AML-193 (cell line): ENCODE measurements at places on chromosomes 2 and 18.

DNA sequence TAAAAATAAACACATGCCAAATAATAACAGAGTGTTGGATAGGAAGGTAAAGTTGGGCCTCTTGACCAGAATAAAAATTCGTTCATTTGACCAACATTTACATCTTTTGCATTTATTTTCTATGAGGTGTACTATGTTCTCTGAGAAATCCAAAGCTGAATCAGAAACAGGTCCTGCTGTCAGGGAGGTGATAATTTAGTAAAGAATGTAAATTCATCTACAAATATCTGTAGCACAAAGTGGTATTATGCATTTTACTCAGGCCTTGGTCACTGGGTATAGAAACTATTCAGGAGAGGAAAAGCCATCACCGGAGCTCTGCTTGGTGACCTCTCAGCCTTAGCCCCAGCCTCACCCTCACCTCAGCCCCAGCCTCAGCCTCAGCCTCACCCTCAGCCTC, 208.9 kb downstream of the SPP2 start:
- no peak for DNase-seq

DNA sequence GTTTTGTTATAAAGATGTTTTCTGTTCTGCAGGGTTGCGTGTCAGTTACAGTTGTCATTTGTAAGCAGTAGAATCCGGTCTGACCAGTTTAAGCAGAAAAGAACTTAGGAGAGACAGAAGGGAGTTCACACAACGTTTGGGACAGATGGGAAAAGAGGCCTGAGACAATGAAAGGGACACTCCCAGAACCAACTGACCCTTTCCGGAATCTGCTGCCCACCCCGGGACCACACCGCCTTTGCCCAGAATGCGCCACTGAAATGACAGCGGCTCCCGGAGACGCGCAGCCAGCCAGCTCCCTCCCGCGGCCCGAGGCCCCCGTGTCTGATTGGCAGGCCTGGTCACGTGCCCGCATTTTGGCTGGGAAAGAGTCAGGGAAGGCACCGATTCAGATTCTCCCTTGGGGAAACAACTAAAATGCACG, 244.6 kb downstream of the BCL2 start:
- DNase-seq: peak; percentile 32

DNA sequence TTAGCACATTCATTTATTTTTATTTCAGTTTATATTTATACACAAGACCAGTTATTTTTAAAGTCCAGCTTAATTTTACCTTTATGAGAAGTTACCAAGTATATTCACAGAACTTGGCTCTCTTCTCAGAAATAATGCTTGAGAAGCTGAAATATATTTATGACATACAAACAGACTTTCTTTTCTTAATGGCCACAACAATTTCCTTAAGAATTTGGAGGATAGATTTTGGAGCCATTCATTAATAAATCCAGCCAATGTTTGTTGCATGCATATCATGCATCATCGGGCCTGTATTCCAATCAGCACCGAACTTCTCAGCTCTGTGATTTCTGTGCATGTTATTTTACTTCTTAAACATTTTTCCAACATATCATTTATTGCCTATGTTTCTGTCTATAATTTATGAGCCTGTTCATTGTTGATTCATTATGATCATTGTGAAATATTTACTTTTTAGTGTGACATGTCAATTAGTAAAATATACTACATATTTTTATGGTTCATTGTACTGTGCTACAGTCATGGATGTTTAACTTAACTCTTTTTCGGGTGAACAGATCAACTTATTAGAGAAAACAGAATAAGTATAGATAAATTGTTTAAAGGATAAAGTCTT, 3.5 kb downstream of the GULP1 start:
- DNase-seq: no peak

GRCh38 chr2:38115216-38116032, 39.5 kb upstream of the CYP1B1 start:
- DNase-seq: peak; percentile 40

DNA sequence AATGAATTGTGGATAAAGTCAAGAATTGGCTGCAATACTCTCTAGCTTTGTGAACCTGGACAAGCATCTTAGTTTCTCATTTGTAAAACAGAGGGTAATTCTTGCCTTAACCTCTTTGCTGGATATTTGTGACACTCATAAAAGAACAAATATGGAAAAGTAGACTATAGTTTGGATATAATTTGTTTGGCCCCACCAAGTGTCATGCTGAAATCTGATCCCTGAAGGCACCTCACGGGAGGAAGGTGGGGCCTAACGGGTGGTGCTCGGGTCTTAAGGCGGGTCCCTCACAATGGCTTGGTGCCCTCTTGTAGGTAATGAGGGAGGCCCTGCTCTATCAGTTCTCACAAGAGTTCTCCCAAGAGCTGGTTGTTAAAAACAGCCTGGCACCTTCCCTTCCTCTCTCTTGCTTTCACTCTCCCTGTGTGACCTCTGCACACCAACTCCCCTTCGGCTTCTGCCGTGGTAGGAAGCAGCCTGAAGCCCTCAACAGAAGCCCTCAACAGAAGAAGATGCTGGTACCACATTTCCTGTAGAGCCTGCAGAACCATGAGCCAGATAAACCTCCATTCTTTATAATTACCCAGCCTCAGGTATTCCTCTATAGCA, 37.4 kb downstream of the ARL4C start:
- DNase-seq: no peak

GRCh38 chr2:160305081-160305750, 105.1 kb upstream of the ITGB6 start:
- no peak for DNase-seq

GRCh38 chr18:35086704-35087103, 45.5 kb downstream of the MAPRE2 start:
- DNase-seq: no peak

DNA sequence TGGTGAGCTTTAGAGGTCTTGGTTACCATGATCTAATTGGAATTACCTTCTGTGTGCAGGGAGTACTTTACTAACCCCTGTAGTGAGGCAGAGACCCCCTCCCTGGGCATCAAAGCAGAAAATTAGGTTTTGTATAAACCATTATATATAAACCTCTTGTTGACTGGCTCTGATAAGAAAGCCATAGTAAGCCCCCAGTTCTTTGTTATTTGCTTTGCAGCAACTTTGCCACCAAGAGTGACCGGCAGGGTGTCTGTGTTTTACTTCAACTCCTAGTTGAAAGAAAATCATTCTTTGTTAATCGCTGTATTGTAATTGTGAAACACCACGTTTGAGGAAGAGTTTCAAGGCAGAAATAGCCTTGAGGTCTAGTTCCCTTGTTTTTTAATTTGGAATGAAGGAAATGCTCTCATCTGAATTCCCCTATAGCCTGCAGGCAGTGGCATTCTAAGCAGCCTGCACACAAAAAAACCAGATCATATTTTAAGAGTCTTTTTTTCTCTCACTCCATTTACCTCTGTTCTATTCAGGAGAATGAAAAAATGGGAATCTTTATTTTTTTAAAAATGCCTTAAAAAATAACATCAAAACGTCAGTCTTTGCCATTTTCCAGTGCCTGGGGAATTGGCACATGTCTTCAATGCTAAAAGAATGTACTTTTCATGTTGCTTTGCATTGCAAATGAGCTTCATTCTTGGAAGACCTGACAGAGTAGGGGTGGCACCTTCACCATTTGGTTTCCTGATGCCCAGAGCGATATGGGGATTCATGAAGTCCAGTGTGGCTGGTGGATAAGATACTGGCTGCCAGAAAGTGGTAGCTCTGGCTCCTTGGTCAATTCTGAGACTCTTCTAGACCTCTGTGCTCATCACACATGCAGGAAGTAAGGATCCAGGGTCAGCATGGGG, 338.1 kb downstream of the SLC4A3 start:
- DNase-seq: no peak

DNA sequence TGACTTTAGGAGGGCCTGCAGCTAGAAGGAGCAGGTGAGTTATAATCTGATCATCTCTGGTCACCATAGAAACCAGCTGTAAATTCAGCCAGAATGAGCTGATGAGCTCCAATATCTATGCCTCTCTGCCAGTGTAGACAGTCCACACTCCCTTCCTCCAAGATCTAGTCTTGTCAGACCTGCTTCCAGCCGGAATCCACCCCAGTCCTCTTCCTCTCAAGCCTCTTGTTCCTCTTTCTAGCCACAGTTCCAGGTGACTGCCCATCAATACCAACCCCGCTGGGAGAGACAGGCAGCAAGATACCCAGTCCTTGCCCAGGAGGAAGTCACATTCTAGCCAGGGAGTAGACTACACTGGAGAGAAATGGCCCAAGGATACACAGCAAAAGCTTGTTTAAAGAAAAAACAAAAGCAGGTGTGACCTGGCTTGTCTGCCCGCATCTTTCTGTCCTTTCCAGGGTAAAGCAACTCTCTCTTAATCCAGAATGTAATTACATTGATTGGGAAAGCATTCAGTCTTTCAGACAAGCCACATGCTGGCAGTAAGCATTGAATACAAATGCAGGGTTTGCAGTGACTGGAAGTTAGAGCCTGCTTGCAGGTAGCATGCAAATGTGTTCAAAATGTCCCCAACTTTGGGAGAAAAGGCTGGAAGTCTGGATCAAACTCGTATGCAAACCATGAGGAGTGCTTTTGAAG, 9.0 kb upstream of the SLC35F6 start:
- no peak for DNase-seq

DNA sequence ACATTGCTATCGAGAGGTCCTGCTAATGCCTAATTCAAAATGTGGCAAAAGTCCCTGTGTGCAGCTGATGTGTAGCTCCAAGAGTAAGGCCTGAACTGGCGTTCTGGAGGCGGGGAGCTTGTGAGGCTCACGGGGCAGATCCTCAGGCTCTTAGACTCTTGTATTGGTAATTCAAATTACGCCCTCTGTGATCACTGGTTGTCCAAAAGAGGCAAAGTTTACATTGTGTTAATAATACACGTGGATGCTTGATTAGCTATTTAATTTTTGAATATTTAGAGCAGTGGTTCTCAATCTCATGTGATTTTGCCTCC, 12.4 kb upstream of the CRYGA start:
- no peak for DNase-seq

DNA sequence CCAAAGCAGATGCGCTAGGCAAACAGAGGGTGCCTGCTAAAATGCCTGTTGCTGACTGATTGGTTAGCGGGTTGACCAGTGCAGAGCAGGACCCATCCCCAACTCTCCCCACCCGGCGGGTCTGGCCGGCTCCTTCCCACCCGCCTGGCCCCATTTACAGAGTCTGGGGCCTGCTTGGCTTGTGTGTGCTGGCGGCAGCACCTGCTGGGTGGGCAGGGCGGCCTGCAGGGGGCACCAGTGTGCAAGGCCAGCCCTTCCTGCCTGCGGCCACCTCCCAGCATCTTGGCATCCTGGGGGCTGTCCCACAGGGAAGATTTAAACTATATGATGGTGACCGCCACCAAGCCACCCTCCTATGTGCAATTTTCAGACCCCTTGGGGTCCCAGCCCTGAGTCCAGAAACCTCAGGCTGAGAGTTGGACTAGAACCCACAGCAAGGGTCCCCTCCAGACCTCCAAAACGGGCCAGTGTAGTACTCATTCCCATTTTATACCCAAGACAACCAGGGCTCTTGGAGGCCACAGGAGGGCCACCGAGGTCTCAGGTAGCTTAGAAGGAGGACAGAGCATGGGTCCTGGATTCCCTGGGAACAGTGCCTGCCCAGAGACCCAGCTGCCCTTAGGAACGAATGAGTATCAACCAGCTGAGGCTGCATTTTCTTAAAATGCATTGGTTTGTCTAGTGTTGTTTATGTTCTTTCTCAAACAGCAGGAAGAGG, 173.6 kb downstream of the SMAD7 start:
- DNase-seq: peak; percentile 36

- DNase-seq: no peak
Observed at GRCh38 chr2:232448304-232448690, 7.7 kb upstream of the ALPI start.

GRCh38 chr18:75507636-75508035, 80.1 kb upstream of the SMIM21 start:
- DNase-seq: no peak

DNA sequence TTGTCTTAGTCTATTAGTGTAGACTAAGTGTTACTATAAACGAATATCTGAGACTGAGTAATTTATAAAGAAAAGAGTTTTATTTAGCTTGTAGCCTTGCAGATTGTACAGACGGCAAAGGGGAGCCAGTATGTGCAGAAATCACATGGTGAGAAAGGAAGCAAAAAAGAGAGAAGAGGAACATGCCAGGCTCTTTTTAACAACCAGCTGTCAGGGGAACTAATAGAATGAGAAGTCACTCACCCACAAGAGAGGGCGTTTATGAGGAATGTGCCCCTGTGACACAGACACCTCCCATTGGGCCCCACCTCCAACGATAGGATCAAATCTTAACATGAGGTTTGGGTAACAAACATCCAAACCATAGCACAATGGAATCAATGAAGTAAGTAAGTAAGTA, 20.6 kb upstream of the ZNF804A start:
- no peak for DNase-seq

DNA sequence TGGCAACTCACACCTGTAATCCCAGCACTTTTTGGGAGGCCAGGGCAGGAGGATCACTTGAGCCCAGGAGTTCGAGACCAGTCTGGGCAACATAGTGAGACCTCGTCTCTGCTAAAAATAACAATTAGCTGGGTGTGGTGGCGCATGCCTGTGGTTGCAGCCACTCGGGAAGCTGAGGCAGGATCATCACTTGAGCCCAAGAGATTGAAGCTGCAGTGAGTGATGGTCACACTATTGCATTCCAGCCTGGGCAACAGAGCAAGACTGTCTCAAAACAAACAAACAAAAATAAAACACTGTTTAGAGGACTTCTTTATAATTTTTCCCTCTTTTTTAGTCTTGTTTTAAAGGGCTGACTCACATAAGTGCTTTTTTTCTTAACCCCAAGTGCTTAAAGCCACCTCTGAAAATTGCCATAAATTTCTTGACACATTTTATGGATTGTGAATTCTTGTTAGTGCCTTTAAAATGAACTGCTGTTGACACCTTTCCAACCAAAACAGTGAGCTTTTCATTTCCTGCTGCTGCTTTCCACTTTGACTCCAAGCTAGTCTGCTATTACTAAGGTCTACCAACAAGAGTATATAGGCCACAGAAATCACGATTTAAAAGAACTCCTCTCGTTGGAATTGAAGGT, 41.7 kb downstream of the CYP20A1 start:
- no peak for DNase-seq

- no peak for DNase-seq
Observed at GRCh38 chr2:159134979-159135378, 151.5 kb downstream of the WDSUB1 start.

GRCh38 chr18:37546272-37546537, 19.4 kb downstream of the CELF4 start:
- no peak for DNase-seq
